ENCODE measurements at places on chromosomes 7 and 10.

DNA sequence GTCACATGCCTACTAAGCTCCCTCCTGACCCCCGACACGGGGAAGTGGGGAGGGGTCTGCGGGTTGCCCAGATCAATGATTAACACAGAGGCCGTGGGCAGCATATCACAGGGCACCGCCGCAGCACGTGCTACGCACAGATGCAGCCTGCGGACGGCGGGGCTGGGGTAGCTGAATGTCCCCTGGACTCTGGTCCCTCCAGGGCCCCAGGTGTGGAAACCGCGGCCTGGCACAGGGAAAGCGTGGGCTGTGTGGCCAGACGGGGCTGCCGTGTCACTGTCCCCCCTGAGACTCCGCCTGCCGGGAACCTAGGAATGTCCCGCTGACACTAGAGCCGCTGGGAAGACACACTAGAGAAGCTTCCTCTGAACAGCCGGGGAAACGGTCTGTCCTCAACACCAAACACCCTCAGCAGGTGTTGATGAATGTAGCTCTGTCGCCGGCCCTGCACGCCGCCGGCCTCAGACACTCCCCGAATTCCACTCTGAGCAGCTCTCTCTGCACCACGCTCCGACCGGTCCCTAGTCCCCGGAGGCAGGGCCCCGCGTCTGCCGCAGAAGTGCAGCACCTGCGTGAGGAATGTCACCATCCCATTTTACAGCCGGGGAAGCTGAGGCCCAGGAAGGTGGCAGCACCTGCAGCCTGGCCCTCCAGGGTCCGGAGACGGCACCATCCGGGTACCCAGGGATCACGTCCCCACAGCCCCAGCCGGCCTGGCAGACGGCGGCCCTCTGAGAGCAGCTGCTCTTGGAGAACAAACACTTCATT, 33.4 kb upstream of the PDGFA start:
- DNase-seq = no peak

- peak; percentile 26 for DNase-seq
Measured at GRCh38 chr7:33836797-33837355, 68.5 kb upstream of the BMPER start.

GRCh38 chr7:11835260-11835659, 3.3 kb upstream of the THSD7A start:
- DNase-seq = no peak

GRCh38 chr7:27199849-27200760, at the start of gene HOXA13:
TSS of gene HOXA13 (minus strand) at chr7:27200091. CDS start at chr7:27200077, 14 bp downstream.
- DNase-seq = peak; percentile 38

DNA sequence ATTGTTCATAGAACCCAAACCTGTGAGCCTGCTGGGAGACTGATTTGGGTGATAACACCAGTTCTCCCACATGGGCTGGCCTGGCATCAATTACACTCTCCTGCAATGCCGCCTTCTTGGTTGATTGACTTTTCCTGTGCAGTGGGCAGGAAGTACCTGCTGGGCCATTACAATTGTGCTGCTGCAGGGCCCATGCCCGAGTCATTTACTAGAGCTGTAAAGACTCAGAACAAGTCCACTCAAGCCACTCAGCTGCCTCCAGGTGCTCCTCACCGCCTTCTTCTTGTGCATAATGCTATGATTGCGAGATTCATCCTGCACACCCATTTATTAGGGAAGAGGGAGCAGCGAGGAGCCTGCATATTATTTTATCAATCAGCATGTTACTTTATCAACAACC, 264.0 kb downstream of the TCERG1L start:
- no peak for DNase-seq

DNA sequence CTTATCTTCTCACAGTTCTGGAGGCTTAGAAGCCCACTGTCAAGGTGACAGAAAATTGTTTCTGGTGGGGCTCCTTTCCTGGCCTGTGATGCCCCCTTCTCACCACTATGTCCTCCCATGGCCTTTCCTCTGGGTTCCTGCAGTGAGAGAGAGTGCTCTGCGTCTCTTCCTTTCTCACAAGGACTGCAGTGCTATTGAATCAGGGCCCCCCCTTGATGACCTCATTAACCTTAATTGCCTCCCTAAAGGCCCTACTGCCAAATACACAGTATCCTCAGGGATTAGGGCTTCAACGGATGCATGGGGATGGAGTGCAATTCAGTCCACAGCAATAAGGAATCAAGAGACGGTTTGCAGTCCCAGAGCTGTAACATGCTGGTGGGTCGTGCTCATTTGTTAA, 82.0 kb upstream of the GRB10 start:
- no peak for DNase-seq

DNA sequence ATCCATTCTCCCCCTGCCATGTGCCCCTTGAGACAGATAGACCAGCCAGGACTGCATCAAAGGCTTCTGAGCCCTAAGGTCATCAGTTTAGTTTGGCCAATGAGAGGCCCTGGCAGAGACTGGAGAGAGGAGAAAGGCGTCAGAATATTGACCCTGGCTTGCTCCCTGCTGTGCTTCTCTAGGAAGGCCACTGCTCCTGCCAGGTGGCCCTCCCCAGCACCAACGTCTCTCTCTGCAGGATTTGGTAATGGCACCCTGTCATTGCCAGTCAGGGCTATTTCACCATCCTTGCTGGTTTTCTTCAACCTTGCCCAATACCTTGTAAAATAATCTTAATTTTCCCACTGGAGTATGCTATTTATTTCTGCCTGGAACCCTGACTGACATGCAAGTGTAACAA, 38.8 kb upstream of the ZRANB1 start:
- no peak for DNase-seq

DNA sequence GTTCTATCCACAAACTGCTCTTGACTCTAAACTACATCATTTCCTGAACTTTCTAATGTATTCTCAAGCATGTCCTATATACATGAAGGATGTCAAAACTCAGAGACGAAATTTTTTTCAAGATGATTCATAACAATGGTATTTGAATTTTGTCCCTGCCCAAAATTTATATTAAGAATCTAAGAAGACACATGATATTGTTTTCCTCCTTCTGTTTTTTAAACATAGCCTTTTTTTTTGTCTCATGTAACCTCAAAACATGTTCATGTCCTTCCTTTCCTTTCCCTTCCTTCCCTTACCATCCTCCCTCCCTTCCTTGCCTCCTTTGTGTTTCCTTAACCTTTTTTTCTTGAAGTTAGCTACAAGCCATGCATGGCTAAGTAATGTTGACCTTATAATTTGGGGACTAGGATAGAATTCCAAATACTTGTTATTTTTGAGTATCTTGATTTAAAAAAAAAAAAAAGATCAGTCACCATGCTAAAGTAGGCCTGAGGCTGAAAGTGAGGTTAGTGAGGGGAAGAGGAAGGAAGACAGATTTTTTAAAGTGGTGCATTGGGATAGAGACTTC, 163.0 kb downstream of the SUGCT start:
- no peak for DNase-seq

GRCh38 chr7:12800486-12800885, 113.1 kb downstream of the ARL4A start:
- no peak for DNase-seq

- no peak for DNase-seq
Measured at GRCh38 chr10:56928714-56929113, 567.7 kb upstream of the ZWINT start.

GRCh38 chr7:31825576-31825975, 138.6 kb downstream of the PPP1R17 start:
- no peak for DNase-seq

- DNase-seq = no peak
Measured at GRCh38 chr7:78450706-78451105, 652.1 kb downstream of the PHTF2 start.

GRCh38 chr7:127877951-127878350, 153.3 kb downstream of the LRRC4 start:
- no peak for DNase-seq

All from WERI-Rb-1 (cell line).